ENCODE measurements at places on chromosomes 1 and 21. TPM values are rescaled to one million over a fixed set of nuclear protein-coding genes. Genes with fewer than 3 reads are reported as not detected.

DNA sequence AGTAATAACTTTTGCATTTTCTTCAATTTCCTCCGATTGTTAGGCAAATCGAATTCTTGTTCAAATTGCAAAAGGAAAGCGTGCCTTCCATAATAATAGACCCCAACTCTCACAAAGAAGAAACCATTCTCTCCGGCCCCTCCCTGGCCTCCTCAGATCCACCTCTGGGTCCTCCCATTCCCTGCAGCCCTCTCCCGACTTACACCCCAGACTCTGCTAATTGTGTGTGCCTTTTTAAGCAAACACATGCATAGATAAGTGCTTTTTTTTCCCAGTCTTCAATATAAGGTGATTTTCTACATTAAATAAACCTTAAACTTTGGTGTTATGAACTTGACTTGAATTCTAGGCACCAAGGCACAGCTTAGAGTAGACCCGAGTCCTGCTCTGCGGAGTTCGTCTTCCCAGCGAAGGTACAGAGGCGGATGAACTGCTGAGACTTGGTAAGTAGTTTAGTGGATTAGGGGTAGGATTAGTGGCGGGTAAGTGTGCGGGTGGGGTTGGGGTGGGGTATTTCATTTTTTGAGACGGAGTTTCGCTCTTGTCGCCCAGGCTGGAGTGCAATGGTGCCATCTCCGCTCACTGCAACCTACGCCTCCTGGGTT is 1.5 kb downstream of the L1TD1 start:
- DNase-seq, result no peak

ST6GALNAC5 gene
- not detected for total RNA-seq

IL20 gene
- not detected for total RNA-seq

GBP7 gene
- not detected for total RNA-seq

DNA sequence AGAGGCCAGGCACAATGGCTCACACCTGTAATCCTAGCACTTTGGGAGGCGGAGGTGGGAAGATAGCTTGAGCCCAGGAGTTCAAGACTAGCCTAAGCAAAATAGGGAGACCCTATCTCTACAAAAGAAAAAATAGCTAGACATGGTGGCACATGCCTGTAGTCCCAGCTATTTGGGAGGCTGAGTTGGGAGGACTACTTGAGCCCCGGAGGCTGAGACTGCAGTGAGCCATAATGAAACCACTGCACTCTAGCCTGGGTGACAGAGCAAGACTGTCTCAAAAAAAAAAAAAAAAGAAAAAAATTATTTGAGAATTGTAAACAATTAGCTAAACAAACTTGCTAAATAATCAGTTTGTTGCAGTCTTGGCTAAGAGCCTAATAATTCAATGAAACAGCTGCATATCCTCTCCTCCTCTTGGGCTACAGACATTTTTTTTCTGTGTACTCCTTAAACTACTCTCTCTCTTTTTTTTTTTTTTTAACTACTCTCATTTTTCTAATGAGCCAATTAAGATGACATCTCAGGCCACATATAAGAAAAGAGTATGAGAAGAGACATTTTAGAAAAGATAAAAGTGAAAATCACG is 10.5 kb upstream of the DNAJB4 start:
- no peak for DNase-seq

DNA sequence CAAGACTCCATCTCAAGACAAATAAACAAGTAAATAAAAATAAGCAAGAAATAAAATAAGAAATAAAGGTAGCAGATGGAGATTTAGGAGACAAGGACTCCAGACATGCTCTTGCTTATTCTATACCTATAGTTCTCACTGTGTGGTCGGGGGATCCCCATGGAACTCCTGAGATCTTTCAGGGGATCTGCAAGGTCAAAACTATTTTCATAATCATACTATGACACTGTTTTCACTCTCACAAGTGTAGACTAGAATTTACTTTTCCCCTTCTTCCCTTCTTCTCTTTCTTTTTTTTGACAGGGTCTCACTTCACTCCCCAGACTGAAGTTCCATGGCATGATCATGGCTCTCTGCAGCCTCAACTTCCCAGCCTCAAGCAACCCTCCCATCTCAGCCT is 29.8 kb upstream of the NLRP3 start:
- no peak for DNase-seq

- no peak for DNase-seq
Measured at GRCh38 chr21:42437786-42438185, 34.1 kb downstream of the UBASH3A start.

CHODL gene
- total RNA-seq, result not detected

GRCh38 chr1:237961754-237962153 is 71.0 kb upstream of the ZP4 start:
- DNase-seq, result no peak

PTGER3 gene
- not detected for total RNA-seq

DNA sequence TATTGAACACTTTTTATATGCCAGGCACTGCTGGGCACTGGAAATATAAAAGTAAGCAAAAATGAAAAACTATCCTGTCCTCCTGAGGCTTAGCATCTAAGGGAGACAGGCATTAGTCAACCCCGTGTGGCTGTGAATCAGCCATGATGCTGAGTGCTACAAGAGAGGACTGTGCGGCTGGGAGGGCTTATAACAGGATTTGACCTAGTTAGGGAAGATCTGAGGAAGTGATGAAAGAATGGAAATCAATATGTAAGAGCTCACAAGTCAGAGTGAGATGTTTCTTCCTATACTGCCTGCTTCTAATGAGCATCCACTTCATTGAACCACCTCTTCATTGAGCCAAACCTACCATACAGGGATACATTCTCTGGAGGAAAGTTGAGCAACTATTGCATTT is 15.1 kb downstream of the TRIM45 start:
- no peak for DNase-seq

NEXN gene
- 1.8 TPM for total RNA-seq
